ENCODE measurements at places on chromosomes 7 and 10.

GRCh38 chr10:111083222-111084095, 6.6 kb downstream of the ADRA2A start:
- peak; percentile 35 for DNase-seq

DNA sequence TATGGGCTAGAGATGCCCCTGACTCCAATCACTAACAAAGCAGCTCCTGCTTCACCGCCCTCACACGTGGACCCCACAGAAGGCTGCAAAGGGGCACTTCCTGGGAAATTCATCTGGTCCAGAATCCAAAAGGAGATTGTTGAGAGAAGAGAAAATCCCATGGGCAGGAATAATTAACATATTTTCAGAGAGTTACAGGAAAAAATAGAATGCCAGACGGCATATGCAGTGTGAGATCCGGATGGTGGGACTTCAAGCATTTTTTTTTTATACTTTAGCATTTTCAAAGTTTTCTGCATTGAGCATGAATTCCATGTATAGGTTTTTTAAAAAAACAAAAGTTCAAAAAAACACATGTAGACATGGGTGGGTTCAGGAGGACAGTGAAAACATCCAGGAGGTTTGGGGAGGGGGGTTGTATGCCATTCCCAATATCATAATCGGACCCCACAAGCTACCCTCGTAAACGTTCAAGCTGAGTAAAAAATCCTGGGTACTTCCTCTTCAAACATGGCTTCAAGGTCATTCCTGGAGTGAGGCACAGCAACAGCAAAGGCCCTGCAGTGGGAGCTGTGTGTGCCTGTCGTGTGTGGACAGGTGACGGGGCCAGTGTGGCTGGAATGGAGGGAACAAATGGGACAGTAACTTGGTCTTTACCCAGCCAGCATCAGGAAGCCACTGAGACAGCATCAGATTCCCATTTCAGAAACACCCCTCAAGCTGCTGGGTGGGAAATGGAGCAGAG, 128.1 kb downstream of the SLIT1 start:
- DNase-seq = no peak

DNA sequence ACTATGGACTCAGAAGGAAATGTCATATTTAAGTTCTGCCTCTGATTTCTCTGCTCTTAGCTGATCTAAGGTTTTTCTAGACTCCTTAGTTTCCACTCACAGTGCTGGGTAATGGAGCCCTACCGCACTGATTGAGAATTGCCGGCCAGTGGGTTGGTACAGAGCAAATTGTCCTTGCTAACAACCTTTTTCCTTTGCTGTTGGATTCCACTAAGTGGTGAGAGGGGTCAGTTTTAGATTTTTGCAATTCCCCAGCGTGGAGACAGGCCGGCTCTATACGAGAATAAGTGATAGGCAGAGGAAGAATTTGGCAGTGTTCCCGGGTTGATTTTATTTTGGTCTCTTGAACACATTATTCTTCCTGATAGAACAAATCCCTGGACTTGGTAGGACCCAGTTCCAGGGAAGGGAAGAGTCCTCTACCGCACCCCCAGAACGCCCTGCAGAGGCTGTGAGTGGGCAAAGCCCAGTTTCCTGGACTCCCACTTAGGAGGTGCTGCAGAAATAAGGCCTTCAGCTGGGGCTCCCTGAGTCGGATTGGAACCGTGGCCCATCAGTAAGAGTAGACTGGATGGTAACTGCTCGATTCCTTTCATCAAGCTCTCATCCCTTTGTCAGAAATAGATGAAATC, 3.0 kb upstream of the NRP1 start:
- DNase-seq = no peak

- DNase-seq = no peak
These were observed 91.5 kb downstream of the VPS41 start for GRCh38 chr7:38817526-38817925.

DNA sequence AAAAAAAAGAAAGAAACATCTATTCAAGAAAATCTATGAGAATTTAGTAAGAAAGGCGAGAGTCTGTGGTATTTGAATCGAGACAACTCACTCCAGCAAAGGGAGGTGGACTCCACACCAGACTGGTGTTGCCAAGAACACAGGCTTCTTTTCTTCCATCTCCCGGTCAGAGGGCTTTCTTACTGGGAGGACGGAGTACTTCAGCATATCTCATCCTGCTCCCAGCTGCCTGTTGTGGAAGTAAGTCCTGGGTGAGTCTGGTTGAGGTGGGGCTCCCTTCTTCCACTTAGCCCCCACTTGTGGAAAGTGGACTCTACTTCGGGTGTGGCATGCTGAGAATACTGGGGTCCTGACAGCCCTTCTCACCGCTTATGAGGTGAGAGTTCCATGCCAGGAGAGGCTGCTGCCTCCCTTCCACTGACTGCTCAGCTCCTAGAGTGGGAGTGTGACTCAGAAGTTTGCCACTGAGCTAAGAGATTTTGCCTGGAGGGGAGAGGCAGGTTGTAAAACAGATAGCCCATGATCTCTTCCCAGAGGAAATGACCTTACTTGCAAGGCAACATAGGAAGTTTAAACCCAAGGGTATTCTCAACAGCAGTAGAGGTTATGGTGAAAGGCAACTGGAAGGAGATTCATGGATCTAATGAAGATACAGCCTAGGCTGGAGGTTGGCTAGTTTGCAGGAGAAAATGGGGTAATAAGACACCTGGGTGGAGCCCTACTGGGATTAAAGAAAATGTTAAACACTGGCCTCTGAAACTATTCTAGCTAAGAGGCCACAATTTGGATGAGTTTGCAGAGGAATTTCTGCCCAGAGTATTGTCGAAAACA, 3.5 kb upstream of the NACAD start:
- DNase-seq = no peak

- DNase-seq = no peak
These were observed 78.0 kb downstream of the TAF3 start for GRCh38 chr10:7896297-7896696.

DNA sequence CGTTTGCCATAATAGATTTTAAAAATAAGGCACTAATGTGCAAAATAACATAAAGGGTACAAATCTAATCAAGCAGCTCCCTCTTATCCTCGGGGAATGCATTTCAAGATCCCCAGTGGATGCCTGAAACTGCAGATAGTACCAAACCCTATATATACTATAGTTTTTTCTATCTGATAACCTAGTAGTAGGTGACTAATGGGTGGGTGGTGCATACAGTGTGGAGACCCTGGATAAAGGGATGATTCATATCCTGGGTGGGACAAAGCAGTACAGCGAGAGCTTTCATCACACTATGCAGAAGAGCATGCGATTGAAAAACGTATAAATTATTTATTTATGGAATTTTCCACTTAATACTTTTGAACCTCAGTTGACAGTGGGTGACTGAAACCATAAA, 464.5 kb downstream of the GRID1 start:
- DNase-seq = no peak

GRCh38 chr10:127908106-127908958, 1.4 kb downstream of the PTPRE start:
- DNase-seq = no peak

GRCh38 chr10:81068460-81068859, 530.8 kb downstream of the SH2D4B start:
- no peak for DNase-seq

DNA sequence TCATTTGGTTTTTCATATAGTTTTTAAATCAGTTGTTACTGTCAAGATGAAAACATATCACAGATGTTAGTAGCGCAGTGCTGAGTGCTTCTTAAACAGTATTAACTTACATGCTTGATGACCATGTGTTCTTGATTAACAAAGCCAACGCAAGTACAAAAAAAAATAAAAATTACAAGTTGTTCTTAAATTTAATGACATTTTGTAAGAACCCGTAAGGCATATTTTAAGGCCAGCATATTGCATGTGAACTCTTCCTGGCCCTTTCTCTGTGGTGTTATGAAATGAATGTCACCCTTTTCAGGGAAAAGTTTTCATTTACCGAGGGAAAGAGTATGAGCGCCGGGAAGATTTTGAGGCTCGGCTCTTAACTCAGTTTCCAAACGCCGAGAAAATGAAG, 140.4 kb upstream of the NPS start:
- DNase-seq = no peak

GRCh38 chr7:55073051-55073511, 54.3 kb downstream of the EGFR start:
- DNase-seq = no peak

GRCh38 chr7:71308096-71308495, 176.2 kb downstream of the GALNT17 start:
- DNase-seq = no peak

GRCh38 chr10:118471863-118472262, 123.6 kb downstream of the PRLHR start:
- DNase-seq = no peak

DNA sequence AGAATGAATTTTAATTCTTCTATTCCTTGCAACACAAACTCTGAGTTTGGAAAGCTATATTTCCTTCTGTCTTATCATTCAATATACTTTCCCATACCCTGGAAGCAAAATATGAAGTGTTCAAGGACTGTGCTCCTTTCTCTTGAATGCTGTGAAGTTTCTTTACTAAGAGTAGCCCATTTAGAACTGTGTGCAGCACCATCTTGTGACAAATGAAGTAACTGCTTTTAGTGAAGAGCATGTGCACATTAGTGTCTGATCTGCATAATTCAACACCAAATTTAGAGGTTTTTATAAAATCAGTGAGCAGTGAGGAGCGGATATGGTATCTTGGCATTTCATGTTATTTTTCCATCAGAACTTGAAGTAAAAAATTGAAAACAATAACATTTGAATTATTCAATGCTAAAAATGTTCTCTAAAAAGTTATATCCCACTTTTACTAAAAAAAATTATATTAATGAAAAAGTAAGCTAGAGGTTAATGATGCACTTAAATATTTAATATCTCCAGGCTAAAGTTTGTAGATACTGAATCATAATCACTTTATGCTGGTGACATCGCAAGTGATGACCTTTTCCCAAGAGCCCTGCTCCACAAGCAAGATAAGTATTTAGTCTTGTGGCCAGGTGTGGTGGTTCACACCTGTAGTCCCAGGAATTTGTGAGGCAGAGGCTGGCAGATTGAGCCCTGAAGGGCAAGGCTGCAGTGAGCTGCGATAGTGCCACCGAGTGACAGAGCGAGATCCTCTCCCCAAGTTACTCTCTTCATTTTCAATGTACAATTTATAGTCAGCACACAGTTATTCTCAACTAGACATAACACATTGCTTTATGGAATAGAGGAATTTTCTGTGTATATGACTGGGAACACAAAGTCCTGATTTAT, 108.8 kb upstream of the PCLO start:
- no peak for DNase-seq

GRCh38 chr10:124362568-124362967, 56.2 kb downstream of the OAT start:
- DNase-seq = no peak

DNA sequence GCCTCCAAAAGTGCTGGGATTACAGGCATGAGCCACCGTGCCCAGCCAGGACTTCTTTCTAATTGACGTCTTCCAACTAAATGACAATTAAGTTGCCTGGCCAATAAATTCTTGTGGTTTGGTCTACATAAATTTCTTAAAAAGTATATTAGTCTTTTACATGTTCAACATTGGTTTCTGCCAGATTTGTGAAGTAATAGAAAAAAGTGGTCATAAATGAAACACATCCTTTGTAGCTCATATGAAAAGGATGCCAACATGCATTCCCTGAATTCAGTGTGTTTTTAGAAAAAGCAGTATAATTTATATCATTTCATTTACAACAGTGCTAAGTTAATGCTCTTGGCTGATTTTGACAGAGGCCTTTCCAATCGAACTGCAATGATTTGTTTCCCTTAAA, 215.0 kb downstream of the TAX1BP1 start:
- DNase-seq = no peak

- DNase-seq = no peak
These were observed 365.4 kb downstream of the THSD7A start for GRCh38 chr7:11466517-11467105.

- DNase-seq = no peak
These were observed 178.7 kb upstream of the GDF10 start for GRCh38 chr10:47121336-47121735.

DNA sequence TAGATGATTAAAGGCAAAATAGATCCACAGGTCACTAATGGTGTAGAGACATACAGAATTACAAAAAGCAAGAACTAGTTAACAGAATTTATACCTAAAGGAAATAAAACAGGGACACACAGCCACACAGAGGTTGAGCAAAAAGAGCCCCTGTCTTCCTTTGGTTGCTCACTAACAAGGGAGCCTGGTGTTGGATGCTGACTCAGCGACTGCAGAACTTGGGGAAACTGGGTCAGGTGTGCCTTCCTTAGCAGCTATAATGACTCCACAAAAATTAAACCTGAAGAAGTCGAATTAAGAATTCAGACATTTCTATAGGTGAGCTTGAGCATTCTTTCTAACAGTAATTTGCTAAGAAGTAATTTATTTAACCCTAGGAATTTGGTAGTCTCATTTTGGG, 15.0 kb downstream of the POM121L12 start:
- no peak for DNase-seq

DNA sequence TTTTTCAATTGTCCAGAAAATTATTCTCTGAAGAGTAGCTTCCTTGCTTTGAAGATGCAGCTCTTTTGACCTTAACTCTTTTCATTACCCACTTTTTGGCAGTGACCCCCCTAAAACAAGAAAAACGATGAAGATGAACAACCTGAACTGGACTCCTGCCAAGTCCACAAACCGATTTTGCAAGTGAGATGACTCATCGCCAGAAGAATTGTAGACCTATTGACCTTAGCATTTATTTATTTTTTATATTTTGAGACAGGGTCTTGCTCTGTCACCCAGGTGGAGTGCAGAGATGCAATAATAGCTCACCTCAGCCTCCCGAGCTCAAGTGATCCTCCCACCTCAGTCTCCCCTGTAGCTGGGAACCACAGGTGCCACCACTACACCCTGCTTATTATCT, 859.2 kb downstream of the GATA3 start:
- no peak for DNase-seq

- DNase-seq = no peak
These were observed 29.3 kb upstream of the TTYH3 start for GRCh38 chr7:2602406-2603043.

DNA sequence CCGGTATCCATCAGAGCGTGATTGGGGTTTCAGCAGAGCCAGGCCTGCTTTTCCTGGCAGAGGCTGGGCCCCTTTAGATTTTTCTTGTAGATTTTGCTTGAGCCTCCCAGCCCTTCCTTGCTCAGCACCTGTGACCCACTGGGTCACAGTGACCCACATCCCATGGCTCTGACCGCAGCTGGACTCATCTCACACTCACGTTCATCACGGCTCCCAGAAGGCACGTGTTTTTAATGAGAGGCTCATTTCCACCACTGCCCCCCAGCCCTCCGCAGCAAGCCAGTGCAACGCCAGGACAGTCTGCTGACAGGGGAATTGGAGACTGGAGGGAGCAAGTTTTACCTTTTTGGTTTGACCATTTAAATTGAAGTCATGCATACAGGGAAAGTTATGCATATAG, 155.7 kb downstream of the CUX1 start:
- DNase-seq = no peak

GRCh38 chr10:91172348-91172747, 48.1 kb upstream of the PCGF5 start:
- no peak for DNase-seq

GRCh38 chr10:17214971-17215781, 12.9 kb upstream of the VIM start:
- no peak for DNase-seq

- no peak for DNase-seq
These were observed 115.7 kb downstream of the PRKAG2 start for GRCh38 chr7:151761231-151761630.

All from activated CD8-positive, alpha-beta memory T cell treated with anti-CD3 and anti-CD28 coated beads for 24 hours (primary cell).